ENCODE measurements at places on chromosomes 1 and 21.

- DNase-seq = no peak
These were observed 150.8 kb upstream of the PTGFR start for GRCh38 chr1:78340006-78340405.

DNA sequence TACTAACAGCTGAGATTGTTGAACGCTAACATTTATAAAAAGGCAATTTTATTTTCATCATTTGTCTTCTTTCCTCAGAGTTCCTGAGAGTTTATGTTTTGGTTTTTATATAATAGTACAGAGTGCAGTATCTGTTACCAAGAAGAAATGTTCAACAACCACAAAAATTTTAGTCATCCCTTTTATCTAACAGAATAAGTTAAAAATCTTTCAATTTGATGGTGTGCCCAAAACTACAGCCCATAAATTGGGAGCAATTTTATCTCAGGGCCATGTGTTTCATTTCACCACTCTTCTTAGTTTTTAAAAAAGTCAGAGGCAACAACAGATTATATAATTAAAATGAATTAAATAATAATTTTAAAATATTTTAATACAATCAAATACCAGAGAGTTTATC is 37.1 kb downstream of the NEXN start:
- no peak for DNase-seq

DNA sequence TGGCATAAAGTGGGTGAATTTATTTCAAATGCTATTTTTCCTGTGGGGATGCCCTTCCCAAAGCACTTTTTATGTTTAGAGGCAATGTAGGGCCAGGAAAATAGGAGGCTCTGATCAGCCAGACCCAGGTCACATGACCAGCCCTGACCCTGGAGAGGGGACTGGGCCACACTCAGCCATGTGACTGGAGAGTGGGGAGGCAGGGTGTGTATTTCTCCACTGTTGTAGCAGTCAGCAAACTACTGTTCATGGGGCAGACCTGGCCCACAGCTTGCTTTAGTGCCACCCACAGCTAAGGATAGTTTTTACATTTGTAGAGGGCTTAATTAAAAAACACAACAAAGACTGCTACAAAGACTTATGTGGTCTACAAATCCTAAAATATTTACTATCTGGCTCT is 153.8 kb downstream of the ACTL8 start:
- no peak for DNase-seq

- no peak for DNase-seq
These were observed 49.4 kb downstream of the PTPRU start for GRCh38 chr1:29285771-29286170.

DNA sequence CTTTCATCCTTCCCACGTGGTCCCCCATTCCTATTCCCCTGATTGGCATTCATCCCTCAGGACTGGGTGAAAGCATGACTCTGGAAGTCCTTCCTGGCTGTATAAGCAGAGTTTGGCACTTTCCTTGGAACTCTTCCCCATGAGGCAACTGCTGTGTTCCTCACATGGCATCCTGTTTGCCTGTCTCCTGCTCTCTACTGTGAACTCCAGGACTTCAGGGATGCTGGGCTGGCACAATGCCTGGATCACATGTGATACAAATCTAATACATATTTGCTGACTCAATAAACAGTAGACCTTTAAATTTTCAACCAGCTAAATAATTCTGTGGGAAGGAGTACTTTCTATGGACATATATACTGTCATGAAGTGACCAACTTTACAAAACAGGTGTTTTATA is 46.8 kb upstream of the EDEM3 start:
- no peak for DNase-seq

DNA sequence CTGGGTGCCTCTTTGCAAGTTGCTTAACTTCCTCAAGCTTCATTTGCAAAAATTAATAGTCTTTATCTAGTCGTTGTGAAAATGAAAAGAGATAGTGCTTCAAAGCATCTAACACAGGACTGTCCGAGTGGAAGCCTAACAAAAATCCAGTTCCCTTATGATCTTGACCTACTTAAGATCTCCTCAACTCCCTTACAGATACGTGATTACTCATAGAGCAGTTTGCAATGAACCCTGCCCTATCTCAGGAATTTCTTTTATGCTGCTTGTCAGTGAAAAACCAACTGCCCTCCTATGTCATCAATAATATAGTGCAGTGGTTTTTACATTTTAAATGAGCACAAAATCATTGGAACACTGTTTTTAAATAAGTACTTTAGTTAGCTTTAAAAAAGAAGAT is 314.3 kb downstream of the BACH1 start:
- no peak for DNase-seq

- DNase-seq = no peak
These were observed 341.8 kb downstream of the RYR2 start for GRCh38 chr1:237383791-237384190.

DNA sequence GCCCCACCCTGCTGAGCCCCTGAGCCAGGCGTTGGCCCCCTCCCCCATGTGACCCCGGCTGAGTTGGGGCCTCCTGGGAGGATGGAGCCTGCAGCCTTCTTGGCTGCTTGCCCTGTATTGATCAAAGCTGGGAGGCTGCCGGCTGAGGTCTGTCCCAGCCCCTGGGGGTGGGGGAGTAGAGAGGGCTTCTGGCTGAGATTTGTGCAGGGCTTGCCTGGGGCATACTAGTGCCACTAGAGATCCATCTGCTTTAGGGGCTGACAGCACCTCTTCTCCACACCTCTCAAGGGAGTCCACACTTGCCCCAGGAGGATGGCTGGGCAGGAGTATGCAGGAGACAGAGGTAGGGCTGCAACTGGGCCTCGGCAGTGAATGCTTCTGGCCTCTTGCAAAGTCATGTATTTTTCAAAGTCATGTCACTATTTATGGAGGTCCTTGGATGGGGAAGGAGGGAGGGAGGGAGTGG is 53.6 kb upstream of the SSBP3 start:
- no peak for DNase-seq

- no peak for DNase-seq
These were observed 53.9 kb downstream of the GABPA start for GRCh38 chr21:25788677-25789076.

GRCh38 chr1:108716437-108717230 is 3.9 kb downstream of the FNDC7 start:
- no peak for DNase-seq

GRCh38 chr1:10014016-10014415 is 17.0 kb downstream of the RBP7 start:
- DNase-seq = no peak

- no peak for DNase-seq
These were observed 53.6 kb upstream of the CTPS1 start for GRCh38 chr1:40925834-40926410.

GRCh38 chr1:175708787-175709186 is 34.6 kb downstream of the TNR start:
- DNase-seq = no peak

- no peak for DNase-seq
These were observed 14.1 kb upstream of the TNR start for GRCh38 chr1:175757381-175758015.

DNA sequence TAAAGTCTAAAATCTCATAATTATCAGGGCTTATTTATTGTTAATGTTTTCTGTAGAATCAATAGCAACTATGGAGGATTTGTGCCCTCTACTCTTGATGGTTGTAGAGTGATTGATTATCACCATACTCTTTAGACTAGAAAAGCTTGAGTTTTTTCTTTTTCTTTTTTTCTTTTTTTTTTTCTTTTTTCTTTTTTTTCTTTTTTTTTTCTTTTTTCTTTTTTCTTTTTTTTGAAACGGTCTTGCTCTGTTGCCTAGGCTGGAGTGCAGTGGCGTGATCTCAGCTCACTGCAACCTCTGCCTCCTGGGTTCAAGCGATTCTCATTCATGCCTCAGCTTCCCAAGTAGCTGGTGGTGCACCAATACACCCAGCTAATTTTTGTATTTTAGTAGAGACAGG is 29.7 kb downstream of the TOR1AIP1 start:
- no peak for DNase-seq

DNA sequence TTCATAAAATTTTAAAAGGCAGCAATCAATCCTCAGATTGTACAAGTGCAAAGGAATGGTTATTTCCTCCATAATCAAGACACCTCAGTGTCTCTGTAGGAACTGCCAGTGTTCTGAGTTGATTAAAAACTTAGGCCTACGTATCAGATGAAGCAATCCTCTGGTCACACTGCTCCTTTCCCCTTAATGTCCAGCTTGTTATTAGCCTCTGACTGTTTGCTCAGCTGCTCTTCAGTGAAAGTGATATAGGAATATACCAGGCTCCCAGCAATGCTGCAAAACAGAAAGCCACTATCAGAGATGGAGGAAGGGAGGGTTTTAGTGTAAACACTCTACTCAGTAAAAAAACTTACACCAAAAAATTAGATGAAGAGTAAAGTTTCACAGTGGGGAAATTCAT is 49.8 kb downstream of the SLC35D1 start:
- no peak for DNase-seq

- no peak for DNase-seq
These were observed 485.4 kb upstream of the USP24 start for GRCh38 chr1:55700359-55701130.

DNA sequence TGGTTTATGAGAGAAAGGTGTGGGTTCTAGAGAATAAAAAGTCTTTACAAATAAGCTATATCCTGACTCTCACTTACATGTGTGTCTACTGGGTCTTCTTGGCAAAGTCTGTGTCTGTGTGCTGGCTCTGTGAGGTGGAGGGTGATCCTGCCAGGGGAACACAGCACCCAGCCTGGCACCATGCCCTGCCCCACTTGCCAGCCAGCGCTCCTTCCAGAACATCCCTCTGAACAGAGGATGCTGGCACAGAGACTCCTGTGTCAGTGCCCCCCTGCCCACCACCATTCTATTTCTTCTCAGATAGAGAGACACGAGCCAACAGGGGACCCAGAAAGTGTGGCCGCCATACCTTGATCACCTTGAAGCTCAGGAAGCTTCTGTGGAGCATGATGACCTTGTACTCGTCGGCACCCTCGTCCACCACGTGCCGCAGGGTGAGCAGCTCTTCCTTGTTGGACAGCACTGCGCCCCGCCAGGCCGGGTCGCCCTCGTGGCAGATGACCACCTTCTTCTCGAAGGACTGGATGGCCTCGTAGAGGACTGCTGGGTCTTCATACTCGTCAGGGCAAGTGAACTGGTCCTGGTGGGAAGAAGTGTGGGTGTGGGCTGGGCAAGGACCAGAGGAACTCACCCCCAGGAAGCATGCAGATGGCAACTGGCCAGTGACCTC is 49.7 kb downstream of the NTPCR start:
- no peak for DNase-seq

- no peak for DNase-seq
These were observed 180.7 kb downstream of the ZBTB18 start for GRCh38 chr1:244231572-244232315.

GRCh38 chr21:28671549-28672195 is 321.0 kb downstream of the LTN1 start:
- no peak for DNase-seq

GRCh38 chr1:185427264-185427663 is 110.2 kb upstream of the IVNS1ABP start:
- no peak for DNase-seq

- no peak for DNase-seq
These were observed 134.8 kb downstream of the SETD4 start for GRCh38 chr21:35925497-35925896.
